ENCODE measurements at places on chromosomes 4 and X. TPM values are rescaled to one million over a fixed set of nuclear protein-coding genes. Genes with fewer than 3 reads are reported as not detected.

DNA sequence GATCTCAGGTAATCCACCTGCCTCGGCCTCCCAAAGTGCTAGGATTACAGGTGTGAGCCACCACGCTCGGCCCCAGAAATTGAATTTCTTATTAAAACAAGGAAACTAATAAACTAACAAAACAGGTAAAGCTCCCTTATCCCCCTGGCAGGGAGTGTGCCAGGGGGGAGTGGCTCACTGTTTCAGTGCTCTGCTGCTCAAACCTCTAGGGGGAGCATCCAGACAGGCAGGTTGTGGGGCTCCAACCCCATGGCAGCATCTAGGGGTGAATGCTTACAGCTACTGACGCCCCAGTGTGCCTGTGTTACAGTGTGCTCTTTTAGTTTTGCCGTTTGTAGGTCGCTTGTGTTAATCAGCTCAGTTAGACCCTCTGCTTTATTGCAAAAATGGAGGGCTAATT is 605.0 kb downstream of the GABRG1 start:
- H3K27ac ChIP-seq, result no peak overlapping the region
- no peaks in the 10 kb centered on the region for H3K4me1 ChIP-seq
- H3K4me3 ChIP-seq, result no peak overlapping the region
- no peak for DNase-seq
- H3K27me3 ChIP-seq, result no peaks in the 10 kb centered on the region

Gene SSX1
- not detected for total RNA-seq

Gene ODAPH
- not detected for total RNA-seq

GRCh38 chr4:29153642-29154041 is 1566.5 kb upstream of the PCDH7 start:
- no peak overlapping the region for H3K4me3 ChIP-seq
- no peaks in the 10 kb centered on the region for H3K4me1 ChIP-seq
- H3K36me3 ChIP-seq, result no peaks in the 10 kb centered on the region
- no peak for DNase-seq

Gene CXCL10
- total RNA-seq, result 2.6 TPM

- H3K27ac ChIP-seq, result no peak overlapping the region
- H3K4me1 ChIP-seq, result no peaks in the 10 kb centered on the region
- no peak overlapping the region for H3K4me3 ChIP-seq
- no peaks in the 10 kb centered on the region for H3K27me3 ChIP-seq
- H3K36me3 ChIP-seq, result no peaks in the 10 kb centered on the region
These were observed 28.3 kb upstream of the CFAP299 start for GRCh38 chr4:80307183-80307735.

DNA sequence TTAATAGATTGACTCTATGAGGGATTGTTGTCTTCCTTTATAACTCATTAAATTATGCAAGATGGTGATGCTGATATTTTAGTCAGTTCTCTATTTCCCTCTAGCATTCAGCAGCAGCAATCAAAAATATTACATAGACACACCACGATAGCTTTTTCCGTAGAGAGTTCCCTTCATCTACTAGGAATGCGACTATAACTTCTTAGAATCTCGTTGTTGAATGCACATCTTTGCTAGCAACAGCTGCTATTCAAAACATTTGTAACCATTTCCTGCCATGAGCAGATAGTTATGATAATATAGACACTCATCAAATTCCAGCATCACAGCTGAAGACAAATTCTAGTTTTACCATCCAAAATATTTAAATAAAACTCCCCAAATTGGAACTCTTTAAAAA is 147.4 kb upstream of the FGF13 start:
- no peaks in the 10 kb centered on the region for H3K4me1 ChIP-seq
- H3K27ac ChIP-seq, result no peak overlapping the region
- H3K27me3 ChIP-seq, result no peaks in the 10 kb centered on the region
- no peak overlapping the region for H3K4me3 ChIP-seq
- DNase-seq, result no peak

GRCh38 chrX:153633607-153634180 is 13.3 kb upstream of the DUSP9 start:
- DNase-seq, result no peak
- H3K36me3 ChIP-seq, result no peaks in the 10 kb centered on the region
- H3K4me3 ChIP-seq, result no peak overlapping the region

Gene ARAP2
- total RNA-seq, result 22.7 TPM

Gene LRCH2
- total RNA-seq, result 9.5 TPM

GRCh38 chr4:38302910-38303309 is 342.7 kb downstream of the PTTG2 start:
- H3K4me1 ChIP-seq, result no peaks in the 10 kb centered on the region
- DNase-seq, result no peak
- no peaks in the 10 kb centered on the region for H3K27me3 ChIP-seq
- no peaks in the 10 kb centered on the region for H3K36me3 ChIP-seq
- H3K4me3 ChIP-seq, result no peak overlapping the region

DNA sequence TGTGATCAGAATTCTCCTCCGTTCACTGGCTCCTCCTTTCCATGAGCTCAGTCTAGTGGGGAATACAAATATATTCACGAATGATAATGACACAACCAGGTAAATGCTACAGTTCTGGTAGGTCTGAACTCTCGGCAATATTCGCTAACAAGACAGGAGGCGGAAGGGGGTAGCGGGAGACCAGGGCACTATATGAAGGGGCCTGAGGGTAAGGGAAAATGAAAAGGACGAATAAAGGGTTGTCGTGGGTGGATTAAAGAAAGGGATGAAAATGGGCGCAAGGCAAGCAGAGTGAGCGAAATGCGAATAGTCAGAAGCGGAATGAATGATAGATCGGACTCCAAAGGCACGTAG is 743 bp downstream of the NKAP start:
- peak overlapping the region; percentile 60 for H3K4me3 ChIP-seq
- H3K27ac ChIP-seq, result no peak overlapping the region
- H3K36me3 ChIP-seq, result no peaks in the 10 kb centered on the region
- no peaks in the 10 kb centered on the region for H3K4me1 ChIP-seq
- H3K27me3 ChIP-seq, result no peaks in the 10 kb centered on the region

- no peak overlapping the region for H3K4me3 ChIP-seq
- H3K27ac ChIP-seq, result no peak overlapping the region
- no peak for DNase-seq
- H3K4me1 ChIP-seq, result peaks cover 5% of the 10 kb centered on the region
- no peaks in the 10 kb centered on the region for H3K27me3 ChIP-seq
These were observed 9.6 kb downstream of the SGMS2 start for GRCh38 chr4:107834241-107834794.

DNA sequence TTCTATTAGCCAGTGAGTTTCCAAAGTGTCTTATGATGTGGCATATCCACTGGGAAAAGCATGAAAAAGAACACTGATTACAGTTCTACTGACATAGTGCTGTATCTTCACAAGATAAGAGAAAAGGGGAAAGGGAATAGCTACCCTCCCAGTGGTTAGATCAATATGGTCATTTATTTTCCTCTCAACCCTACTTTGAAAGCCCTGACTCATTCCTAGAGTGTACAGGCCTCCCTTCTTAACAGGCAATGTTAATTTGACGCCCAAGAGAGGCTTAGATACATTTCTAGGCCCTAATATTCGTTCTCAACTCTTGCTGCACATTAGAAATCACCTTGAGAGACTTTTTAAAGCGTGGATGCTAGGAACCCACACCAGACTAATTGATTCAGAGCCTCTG is 20.4 kb upstream of the BRS3 start:
- no peak overlapping the region for H3K4me3 ChIP-seq
- no peaks in the 10 kb centered on the region for H3K27me3 ChIP-seq
- no peaks in the 10 kb centered on the region for H3K36me3 ChIP-seq
- no peak overlapping the region for H3K27ac ChIP-seq
- H3K4me1 ChIP-seq, result no peaks in the 10 kb centered on the region

Gene LAMTOR3
- total RNA-seq, result 31.5 TPM

Gene RAB9B
- total RNA-seq, result 6.5 TPM

DNA sequence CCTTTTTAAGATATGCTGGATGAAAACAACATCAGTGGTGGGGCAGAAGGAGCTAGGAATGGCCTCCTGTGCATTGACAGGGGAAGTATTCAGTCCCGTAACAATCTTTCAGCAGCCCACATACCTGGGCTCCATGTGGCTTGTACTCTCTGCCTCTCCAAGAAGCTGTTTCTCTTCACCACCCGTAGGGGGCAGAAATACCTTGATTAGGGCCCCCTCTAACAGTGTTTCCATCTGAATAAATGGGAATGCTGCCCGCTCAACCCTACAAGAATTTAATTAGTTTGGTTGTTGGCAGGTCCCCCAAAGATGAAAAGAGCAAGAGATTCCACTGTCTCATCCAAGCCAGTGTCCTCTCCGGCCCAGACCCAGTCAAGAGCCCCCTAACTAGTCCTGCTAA is 155.2 kb downstream of the SMIM20 start:
- H3K4me3 ChIP-seq, result no peak overlapping the region
- H3K27me3 ChIP-seq, result no peaks in the 10 kb centered on the region
- DNase-seq, result no peak

DNA sequence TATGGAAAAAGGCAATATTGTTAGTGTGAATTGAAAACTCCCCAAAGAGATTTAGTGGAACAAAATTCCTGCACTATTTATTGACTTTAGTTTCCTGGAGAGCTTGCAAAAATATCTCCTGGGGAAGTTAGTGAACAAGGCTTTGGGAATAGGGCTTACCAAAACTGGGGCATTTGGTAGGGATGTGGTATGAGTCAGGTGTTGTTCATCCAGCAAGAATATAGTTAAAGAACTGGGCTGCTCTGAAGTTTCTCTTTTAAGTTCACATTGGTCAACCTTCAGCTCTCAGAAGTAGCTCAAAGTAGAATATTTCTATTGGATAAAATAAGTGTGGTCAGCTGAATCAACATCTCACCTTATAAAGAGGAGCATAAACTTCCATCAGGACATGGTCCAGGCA is 185.0 kb downstream of the CPE start:
- peaks cover 2% of the 10 kb centered on the region for H3K4me1 ChIP-seq
- H3K36me3 ChIP-seq, result no peaks in the 10 kb centered on the region
- H3K27me3 ChIP-seq, result no peaks in the 10 kb centered on the region
- H3K4me3 ChIP-seq, result no peak overlapping the region

Gene TAF7L
- not detected for total RNA-seq

Gene BEX5
- 5.0 TPM for total RNA-seq

All from aorta (tissue), 5 donors.